Cortex of kidney (tissue), 1 donor: ENCODE measurements at places on chromosomes 3 and 15.

- no peak for DNase-seq
Measured at GRCh38 chr15:46941241-46941640, 776.1 kb upstream of the SEMA6D start.

DNA sequence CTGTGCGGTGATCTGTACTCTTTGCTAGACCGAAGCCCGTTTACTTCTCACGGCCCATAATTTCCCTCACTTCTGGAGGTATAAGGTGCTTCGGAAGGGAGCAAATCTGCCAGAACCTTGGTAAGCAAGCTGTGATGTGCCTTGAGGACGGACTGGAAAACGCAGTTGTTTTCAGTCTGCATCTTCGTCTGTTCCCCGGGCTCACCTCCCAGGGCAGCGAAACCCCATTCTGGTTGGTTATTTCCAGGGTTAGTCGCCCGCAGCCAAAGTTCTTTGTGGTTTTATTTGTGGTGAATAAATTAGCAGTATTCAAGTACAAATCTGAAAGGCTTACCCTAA lies 401 bp downstream of the RAMAC start:
- no peak for DNase-seq

- DNase-seq: no peak
Measured at GRCh38 chr3:138314751-138315150, 14.9 kb downstream of the NME9 start.

GRCh38 chr15:40439960-40440742 lies 602 bp upstream of the BAHD1 start:
- DNase-seq: no peak

- DNase-seq: no peak
Measured at GRCh38 chr15:75697523-75697922, 15.1 kb downstream of the CSPG4 start.

GRCh38 chr3:169199283-169199682 lies 464.2 kb downstream of the MECOM start:
- DNase-seq: no peak

- no peak for DNase-seq
Measured at GRCh38 chr15:45705510-45706473, 71.0 kb downstream of the SQOR start.

- DNase-seq: no peak
Measured at GRCh38 chr3:111619833-111620232, 24.7 kb upstream of the ZBED2 start.

DNA sequence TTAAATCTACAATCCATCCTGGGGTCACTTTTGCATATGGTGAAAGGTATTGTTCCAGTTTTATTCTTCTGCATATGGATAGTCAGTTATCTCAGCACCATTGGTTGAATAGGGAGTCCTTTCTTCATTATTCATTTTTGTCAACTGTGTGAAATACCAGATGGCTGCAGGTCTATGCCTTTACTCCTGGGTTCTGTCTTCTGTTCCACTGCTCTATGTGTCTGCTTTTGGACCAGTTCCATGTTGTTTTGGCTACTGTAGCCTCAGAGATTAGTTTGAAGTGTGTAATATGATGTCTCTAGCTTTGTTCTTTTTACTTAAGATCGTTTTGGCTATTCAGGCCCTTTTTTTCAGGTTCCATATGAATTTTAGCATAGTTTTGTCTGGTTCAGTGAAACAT lies 795.8 kb downstream of the OTOL1 start:
- DNase-seq: no peak

- no peak for DNase-seq
Measured at GRCh38 chr3:123064506-123064905, 2.3 kb upstream of the PDIA5 start.

DNA sequence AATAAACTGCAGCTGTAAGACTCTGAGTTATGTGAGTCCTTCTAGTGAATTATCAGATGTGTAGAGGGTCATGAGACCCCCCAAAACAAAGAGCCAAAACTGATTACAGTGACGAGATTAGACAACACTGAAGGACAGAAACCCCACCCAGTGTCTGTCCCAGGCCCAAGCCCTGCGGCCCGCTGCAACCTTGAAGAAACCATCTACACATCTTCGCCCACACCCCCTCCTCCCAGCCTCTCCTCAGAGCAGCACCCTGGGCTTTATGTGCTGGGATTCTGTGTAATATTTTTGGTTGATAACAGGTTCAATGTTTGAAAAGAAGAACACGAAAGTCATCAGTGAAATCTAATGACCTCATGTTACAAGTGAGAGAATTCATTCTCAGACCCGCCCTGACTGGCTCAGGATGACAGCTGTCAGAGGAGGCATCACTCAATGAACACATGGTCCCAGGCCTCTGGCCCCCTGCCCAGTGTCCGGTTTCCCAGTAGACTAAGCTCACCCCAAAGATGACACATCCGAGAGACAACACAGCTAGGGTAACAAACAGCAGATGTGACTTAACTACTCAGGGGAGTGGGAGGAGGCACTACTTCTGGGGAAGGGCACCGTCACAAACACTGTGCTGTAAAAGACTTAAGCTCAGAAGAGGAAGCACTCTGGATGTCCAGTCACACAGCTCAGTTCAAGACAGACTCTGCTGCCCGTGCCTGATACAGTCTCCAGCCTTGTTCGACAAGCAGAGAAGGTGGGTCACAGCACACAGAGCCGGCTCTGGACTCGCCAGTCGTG lies 48.9 kb downstream of the NIPA2 start:
- no peak for DNase-seq

- DNase-seq: no peak
Measured at GRCh38 chr3:110667216-110667615, 404.4 kb upstream of the NECTIN3 start.

- no peak for DNase-seq
Measured at GRCh38 chr3:12177126-12177525, 18.4 kb upstream of the TIMP4 start.

DNA sequence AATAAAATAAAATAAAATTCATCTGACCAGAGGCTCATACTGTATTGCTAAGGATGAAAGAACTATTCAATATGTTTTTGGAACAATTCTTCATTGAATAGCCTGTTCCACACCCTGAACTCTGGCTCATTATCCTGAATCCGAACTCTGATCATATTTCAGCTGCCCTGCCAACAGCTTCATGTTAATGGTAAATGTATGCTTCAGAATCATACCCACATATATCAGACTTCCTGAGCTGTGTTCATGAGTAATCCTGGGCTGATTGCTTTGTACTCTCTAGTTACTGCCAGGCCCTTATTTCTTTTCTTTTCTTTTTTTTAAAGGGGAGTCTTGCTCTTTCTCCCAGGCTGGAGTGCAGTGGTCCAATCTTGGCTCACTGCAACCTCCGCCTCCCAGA lies 11.8 kb downstream of the INO80 start:
- DNase-seq: no peak

GRCh38 chr3:53823026-53823955 lies 22.9 kb downstream of the CHDH start:
- DNase-seq: no peak

GRCh38 chr15:88331291-88331690 lies 74.8 kb upstream of the NTRK3 start:
- DNase-seq: no peak

DNA sequence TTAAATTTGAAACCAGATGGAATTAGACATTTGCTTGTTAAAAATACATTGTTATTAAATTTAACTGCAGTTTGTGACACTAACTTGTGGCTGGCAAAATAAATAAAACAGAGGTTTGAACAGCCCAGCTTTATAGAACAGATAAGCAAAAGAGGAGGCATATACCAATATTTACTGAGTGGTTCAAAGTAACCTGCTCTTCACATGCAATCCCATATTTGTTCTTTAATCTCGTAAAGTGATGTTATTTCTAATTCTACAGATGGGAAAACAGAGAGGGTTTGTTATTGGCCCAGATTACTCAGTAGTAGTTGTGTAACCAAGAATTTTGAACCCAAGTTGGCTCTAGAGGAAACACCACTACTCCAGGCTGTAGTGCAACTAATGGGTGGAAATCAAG lies 37.6 kb downstream of the WNT5A start:
- no peak for DNase-seq

- DNase-seq: no peak
Measured at GRCh38 chr3:152961323-152961722, 126.4 kb downstream of the P2RY1 start.

DNA sequence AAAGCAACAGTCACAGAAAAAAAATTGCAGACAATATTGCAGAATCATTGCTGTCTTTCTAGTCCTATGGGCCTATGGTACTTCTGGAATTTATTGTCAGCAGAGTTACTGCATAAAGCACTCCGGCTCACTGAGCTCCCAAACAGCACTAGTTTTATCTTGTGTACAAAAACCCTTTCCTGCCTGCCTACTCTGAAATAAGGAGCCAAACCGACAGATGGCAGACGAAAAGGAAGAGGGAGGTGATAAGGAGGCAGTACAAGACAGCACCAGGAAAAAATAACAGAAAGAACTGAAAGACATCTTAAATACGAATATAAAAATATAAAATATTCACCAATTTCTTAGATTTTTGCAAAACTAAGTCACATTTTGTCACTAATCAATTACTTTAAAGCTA lies 15.6 kb downstream of the HERC1 start:
- DNase-seq: no peak

DNA sequence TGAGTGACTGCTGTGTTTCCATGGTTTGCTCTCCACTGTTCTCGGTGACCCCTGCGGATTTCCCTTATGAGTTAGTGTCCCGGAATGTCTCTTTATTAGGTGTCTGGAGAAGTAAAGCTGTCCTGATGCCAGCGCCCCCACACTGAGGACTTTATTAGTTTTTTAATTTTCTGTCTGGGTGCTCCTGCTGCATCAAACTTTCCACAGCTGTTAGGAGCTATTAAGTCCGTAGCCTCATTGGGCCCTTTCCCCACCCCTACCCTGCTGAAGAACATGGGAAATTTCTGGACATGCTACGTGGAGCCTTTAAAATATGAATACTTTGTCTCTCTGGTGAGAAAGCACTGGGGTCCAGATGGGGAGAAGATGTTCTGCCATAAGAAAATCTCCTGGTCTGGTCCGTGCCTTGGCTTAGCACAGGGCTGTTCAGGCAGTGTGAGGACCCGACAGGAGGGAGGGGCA lies 161.7 kb upstream of the HES1 start:
- no peak for DNase-seq

- no peak for DNase-seq
Measured at GRCh38 chr15:28933710-28934445, 48.1 kb downstream of the APBA2 start.

- no peak for DNase-seq
Measured at GRCh38 chr15:80429964-80430363, 25.8 kb downstream of the ARNT2 start.

DNA sequence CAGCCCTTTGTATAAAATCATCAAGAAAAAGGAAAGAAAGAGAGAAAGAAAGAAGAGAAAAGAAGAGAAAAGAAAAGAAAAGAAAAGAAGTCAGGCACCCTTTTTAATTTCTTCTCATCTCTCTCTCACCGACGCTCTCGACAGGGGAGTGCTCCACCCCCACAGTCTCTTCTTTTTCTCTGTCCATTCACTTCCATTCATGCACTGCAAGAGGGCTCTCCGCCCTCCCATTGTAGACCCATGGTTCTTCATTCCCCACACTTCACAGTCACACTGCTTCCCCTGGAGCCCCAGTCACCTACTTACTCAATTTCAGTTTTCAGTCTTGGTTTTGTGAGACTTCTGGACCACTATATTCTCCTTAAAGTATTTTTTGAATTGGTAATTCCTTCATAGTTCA lies 254.7 kb downstream of the SOX2 start:
- no peak for DNase-seq

DNA sequence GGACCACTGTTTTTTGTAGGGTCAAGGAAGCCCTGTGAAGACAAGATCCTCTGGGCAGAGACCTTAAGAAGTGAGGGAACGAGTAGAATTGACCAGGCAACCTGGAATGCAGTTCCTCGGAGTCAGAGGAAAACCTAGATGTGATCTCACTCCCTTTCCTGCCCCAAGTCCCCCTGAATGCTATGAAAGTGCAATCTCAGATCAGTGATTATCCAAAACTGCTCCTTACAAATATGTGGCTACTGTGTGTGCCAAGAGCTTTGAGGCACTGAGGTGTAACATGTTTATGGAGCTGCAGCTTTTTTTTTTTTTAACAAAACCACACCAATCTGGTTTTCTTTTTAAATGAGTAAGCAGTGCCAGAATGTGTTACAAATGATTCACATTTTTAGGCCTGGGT lies 35.8 kb downstream of the THSD4 start:
- no peak for DNase-seq

- no peak for DNase-seq
Measured at GRCh38 chr3:124385996-124386395, 344.3 kb upstream of the UMPS start.

DNA sequence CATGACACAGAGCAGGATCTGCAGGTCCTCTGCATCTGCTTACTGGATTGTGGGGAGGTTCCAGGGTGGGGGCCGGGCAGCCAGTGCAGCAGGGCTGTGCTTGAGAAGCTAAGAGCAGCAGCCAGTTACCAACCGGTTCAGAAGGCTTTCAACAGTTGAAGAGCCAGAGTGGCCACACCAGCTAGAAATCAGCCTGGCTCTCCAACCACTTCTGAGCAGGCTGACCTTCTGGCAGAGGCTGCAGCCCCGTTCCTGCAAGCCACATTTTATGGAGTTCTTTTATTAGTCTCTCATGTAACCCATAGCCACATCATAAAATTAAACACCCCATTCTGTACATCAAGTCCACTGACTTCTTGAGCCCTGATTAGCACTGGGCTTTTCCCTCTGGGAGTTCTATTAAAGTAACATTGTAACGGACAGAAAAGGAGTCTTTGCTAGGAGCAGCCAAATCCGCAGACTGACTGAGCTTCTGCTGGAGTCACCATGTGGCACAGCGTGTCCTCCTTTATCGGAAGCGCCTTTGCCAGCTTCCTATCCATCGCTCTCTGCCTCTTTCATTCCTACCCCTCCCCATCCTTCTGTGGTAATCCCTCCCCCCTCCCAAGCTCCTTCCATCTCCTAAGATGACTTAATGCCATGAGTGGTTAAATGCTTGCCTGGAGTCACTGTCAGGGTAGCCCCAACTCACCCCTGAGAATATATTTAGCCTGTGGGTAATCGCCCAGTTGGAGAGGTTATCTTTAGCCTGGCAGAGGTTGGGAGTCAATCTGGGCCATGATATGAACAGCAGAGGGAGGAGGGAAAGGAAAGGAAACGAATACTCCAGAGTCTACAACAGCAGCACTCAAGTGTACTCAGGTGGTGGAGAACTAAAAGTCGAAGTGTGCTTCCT lies 138.5 kb upstream of the HES1 start:
- DNase-seq: no peak

GRCh38 chr15:34644061-34644460 lies 60.6 kb upstream of the GOLGA8B start:
- DNase-seq: no peak

- no peak for DNase-seq
Measured at GRCh38 chr15:84648539-84648938, 5.5 kb downstream of the WDR73 start.

DNA sequence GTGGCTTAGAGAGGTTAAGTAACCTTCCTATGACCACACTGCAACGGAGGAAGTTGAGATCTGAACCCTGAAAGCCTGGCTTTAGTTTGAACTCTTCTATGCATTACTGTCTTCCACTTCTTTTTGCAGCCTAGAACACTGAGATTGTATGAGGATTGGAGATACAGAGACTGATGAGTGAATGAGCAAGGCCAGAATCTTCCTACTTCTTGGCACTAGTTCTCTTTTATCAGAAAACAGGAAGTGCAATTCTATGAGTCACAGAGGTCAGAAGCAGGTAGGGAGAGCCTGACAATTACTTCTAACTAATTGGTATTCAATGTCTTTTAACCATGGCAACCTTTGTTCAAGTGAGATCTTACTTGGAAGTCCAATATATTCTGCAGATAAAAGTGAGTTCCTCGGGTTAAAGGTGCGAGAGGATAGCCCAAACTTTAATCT lies 219.0 kb downstream of the SHQ1 start:
- no peak for DNase-seq

GRCh38 chr15:66163553-66163952 lies 90.0 kb downstream of the MEGF11 start:
- no peak for DNase-seq

GRCh38 chr3:53493963-53494791 lies at the start of gene CACNA1D:
TSS of gene CACNA1D (plus strand) at chr3:53494611. CDS start at chr3:53495167, 556 bp downstream.
- no peak for DNase-seq
